Heart right ventricle (tissue), 16 donors: ENCODE measurements at places on chromosomes 16 and 17. TPM values are rescaled to one million over a fixed set of nuclear protein-coding genes. Genes with fewer than 3 reads are reported as not detected.

Gene PYDC1
- not detected for total RNA-seq

Gene SLC46A1
- total RNA-seq = 3.6 TPM

DNA sequence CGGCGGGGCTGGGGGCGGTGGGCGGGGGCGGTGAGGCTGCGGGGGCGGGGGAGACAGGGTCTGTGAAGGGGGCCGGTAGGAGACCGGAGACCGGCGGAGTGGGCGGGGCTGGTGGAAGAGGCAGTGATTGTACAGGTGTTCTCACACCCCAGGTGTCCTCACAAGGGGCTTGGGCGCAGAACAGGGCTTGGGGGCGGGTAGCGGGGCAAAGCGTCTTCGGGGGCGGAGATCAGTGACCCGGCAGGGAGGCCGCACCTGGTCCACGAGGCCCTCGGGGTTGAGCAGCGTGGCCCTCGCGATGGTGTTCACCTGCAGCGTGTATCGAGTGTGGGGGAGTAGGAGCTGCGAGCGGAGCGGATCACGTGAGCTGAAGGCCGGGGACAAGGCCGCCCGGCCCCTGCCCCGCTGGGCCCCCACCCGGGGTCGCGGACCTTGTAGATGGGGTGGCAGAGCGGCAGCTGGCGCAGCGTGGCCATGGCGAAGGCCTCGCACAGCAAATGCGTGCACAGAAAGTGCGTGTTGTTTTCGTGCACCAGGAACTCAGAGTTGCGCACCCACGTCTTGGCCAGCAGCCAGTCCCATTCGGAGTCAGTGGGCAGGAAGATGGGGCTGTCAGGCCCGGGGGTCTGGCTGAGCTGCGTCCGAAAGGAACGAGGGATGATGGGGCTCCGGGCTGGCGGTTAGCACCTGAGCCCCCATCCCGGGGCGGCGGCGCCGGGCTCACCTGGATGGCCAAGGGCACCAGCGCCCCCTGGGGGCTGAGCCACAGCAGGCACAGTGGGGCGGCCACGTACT lies 8.5 kb downstream of the ALOXE3 start:
- peak; percentile 59 for DNase-seq

GRCh38 chr16:4372001-4372577 lies 441 bp downstream of the VASN start:
- DNase-seq = peak; percentile 29

DNA sequence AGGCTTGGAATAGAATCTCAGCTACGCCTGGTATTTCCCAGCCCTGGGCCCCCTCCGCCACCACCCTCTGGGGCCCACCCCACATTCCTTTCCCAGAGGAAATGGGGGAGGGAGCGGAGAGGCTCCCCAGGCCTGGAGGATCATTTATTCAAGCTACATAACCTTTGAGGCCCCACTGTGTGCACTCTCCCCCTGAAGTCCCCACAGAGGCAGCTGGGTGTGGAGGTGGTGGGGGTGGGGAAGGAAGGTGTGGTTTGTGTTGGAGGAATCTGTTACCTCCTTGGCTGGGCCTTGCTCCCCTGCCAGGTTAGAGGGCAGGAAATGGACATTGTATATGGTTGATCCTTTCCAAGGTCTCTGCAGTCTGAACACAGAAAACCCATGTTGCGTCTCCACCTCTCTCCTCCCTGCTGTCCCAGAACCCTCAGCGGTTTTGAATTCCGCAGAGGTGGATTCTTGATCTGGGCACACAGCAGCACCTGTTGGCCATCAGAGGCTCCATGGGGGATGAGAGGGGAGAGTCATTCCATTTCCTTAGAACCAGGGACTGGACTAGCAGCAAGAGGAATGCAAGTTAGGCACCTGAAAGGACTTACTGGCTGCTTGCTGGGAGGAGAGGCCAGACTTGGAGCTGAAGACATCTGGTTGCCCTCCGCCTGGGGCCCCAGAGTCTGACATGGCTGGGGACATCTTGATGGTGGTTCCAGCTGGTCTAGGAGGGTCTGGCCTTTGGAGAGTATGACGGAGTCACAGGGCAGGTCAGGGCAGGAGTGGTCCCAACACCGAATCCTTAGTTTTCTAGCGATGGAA lies 23.0 kb downstream of the ARHGAP23 start:
- DNase-seq = peak; percentile 75

DNA sequence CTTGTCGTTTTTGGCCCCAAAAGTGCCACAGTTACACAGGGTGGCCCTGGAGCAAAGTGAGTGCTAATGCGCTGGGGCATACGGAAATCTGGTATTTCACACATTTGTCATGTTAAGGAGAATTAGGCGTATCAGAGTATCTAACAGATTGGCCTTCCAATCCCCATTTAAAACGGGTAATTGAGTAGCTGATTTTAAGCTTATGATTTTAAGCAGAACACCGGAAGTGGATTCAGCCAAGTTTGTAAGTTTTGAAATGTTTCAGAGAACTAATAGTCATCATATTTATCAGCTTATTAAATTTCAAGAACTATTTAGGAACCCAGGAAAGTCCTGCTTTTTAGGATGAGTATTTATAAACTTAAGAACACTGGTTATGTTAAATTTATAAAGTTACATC lies 19.5 kb downstream of the LRRC75A start:
- no peak for DNase-seq

- no peak for DNase-seq
Measured at GRCh38 chr17:8791910-8792270, 7.3 kb downstream of the MFSD6L start.
